ENCODE measurements at places on chromosomes 2 and 18.

- peak; percentile 99 for DNase-seq
Measured at GRCh38 chr2:31384771-31385276, 29.7 kb downstream of the XDH start.

GRCh38 chr2:233030-233429 is 30.8 kb downstream of the SH3YL1 start:
- no peak for DNase-seq

- DNase-seq, result peak; percentile 90
Measured at GRCh38 chr2:120398996-120399888, 53.3 kb downstream of the INHBB start.

GRCh38 chr18:35581546-35581897 is at the start of gene GALNT1:
Gene GALNT1, plus strand, starts transcription at chr18:35581740. Its CDS starts 72,923 bp downstream, at chr18:35654663.
- no peak for DNase-seq

GRCh38 chr18:59509481-59510442 is 150.7 kb upstream of the LMAN1 start:
- no peak for DNase-seq

DNA sequence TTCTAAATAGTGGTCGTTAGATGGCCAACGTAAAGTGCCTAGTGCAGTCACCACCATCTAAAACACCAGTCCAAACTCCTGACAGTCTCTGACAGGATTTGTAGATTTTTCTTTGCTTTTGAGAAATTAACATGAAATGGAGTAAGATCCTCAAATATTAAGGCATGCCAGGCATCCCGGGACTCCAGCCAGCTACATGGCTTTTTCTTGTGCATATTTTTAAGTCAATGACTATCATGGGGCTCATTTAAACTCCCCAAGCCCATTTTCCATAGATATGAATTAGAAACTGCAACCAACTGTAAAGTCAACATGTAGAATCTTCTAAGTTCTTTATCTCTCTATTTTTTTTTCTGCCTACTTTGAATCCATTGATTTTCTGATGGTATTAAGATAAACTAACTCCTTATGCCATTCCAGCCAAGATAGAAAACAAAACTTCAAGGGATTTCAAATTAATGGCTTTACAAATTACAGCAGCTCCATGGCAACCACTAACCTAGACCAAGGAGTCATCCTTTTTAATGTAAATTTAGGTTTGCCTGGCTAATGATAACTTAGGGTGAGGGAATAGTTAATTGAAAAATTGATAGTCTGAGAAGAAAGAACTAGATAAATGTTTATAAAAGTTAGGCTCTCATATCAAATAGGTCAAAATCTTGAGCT is 764.1 kb upstream of the NXPH2 start:
- DNase-seq, result no peak

GRCh38 chr2:174593574-174594203 is 3.9 kb downstream of the WIPF1 start:
- DNase-seq, result peak; percentile 52

DNA sequence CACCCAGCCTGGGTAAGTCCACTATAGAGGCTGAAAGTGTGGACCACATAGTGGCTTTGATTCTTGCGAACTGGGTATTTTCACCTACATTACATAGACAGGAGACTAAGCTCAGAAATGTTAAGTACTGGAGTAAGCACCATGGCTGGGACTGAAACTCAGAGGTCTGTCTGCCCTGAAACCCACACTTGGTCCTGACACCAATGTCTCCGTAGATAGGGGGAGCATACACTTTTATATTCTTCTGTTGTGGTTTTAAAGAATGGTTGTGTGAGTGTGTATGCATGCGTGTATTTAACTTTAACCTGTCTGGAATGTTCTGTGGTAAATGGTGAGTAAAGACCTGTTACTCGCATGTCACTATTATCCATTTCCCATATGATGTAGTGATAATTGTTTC is 10.3 kb upstream of the NPPC start:
- peak; percentile 30 for DNase-seq

GRCh38 chr2:38571193-38571592 is 31.5 kb downstream of the HNRNPLL start:
- DNase-seq, result no peak

DNA sequence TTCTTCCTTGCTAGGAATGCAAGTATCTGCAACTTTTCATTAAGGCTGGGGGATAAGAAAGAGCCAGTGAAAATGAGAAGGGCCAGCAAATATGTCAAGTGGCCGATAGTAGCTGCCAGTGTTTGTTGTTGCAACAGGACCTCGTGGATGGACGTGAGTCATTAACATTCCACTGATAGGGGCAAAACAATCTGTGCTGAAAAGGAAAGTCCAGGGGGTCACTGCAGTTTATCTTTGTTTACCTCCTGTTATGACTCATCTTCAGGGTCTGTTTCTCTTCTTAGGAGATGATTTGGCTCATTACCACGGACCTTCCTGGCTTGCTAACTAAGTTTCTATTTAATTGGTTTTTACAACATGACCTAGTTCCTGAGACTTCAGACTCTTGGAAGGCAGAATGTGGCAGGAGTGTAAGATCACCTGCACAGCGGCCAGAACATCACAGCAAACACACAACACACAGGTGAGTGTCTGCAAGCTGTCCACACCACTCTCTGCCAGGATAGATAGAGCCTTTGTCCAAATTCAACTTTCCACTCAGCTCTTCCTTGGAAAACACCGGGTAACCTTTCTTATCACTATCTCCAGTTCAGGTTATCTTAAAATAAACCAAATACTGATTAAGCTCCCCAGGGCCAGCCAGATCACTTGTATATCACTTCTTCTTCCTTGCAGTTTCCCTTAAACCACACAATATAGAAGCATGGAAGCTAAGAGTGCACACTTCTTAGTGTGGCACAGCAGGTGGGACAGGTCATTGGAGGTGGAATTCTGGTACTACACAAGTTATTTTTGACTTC is 157.5 kb upstream of the LMAN1 start:
- peak; percentile 90 for DNase-seq

DNA sequence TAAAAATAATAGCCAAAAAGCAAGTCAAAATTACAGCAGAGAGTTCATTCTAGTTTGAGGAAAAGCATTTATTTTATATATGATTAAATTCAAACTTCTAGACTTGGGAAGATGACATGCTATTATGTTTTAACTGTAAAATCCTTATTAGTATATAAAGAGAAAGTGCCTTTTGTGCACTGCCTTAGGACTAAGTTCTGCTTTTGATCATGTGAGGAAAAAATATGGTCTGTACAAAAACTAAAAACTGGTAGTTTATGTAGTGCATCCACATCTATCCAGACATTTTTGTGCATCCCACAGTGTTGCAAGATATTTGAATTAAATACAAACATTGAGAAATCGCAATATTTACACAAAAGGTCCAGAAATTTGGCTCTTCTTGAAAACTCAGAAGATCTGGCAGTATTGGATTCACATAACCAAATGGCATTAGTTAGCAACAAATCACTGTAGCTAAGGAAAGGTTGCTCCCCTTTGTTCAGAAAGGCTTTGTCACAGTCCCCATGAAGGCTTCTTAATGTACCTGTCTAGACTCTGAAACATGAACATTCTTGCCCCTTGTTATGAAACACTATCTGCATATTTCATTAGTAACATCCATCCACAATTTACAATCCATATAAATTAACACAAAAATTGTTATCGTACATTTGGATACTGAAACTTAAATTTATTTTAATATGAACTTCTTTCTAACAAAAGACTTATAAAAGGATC is 2.2 kb downstream of the MMADHC start:
- no peak for DNase-seq

- no peak for DNase-seq
Measured at GRCh38 chr2:236558036-236558435, 11.6 kb upstream of the ACKR3 start.

DNA sequence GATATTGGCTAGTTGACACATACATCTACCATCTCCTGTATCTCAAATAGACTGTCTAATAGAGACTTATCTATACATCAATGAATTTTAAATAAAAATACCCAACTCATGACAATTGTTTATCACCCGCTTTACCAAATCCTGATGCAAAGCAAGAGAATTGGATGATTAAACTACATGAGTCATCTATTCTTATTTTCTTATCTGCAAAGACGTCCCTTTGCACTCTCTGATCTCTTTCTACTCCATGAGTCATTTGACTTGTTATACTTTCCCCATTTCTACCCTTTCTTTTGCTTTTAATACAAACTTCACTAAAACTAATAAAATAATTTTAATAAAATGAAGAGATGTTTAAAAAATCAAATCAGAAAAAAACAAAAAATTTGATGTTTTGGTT is 261.7 kb upstream of the MAP2 start:
- no peak for DNase-seq

DNA sequence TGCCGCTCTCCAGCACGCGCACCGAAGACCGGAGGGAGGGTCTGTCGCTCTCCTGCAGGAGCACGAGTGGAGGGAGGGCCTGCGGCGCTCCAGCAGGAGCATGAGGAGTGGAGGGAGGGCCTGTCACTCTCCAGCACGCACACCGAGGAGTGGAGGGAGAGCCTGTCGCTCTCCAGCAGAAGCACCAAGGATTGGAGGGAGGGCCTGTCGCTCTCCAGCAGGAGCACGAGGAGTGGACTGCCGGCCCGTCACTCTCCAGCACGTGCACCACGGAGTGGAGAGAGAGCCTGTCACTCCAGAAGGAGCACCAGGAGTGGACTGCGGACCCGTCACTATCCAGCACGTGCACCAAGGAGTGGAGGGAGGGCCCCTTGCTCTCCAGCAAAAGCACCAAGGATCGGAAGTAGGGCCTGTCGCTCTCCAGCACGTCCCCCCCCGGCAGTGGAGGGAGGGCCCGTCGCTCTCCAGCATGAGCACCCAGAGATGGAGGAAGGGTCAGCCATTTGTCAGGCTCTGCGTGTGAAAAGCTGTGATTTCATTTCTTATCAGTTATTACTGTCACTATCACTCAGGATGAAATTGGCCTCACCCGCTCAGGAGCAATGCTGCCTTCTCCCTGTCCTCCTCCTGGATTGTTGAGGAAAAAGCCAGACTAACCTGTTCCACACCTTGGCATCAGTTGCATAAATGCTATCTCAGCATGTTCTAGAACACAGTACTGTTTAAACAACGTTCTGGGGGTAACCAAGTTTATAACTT is 35.9 kb downstream of the ADI1 start:
- peak; percentile 41 for DNase-seq

All from renal cortical epithelial cell (primary cell).